Sciatic nerve (tissue), 2 donors: ENCODE measurements at places on chromosomes 1 and 21. TPM values are rescaled to one million over a fixed set of nuclear protein-coding genes. Genes with fewer than 3 reads are reported as not detected.

The PRKAA2 gene
- 13.3 TPM for total RNA-seq

The CCDC27 gene
- not detected for total RNA-seq

The RGS21 gene
- not detected for total RNA-seq

The SPRR2B gene
- total RNA-seq = not detected

The LCE2C gene
- total RNA-seq = not detected

The TNFAIP8L2 gene
- total RNA-seq = 3.9 TPM

The LCE1C gene
- not detected for total RNA-seq

The HPCAL4 gene
- not detected for total RNA-seq

The PALMD gene
- total RNA-seq = 119 TPM

The FCGR1A gene
- 36.5 TPM for total RNA-seq

The DIPK1A gene
- total RNA-seq = 6.6 TPM

The RGS18 gene
- 4.3 TPM for total RNA-seq

The NFIA gene
- total RNA-seq = 143 TPM

The CREB3L4 gene
- 11.8 TPM for total RNA-seq

The PLA2G2D gene
- not detected for total RNA-seq

The FCRLB gene
- 4.9 TPM for total RNA-seq

The IL10 gene
- 1.1 TPM for total RNA-seq

The GRHL3 gene
- total RNA-seq = not detected

The RGL1 gene
- 76.9 TPM for total RNA-seq

The SH2D2A gene
- 1.6 TPM for total RNA-seq

The RPE65 gene
- total RNA-seq = not detected
